Gastroesophageal sphincter (tissue), 4 donors: ENCODE measurements at places on chromosomes 16 and 17. TPM values are rescaled to one million over a fixed set of nuclear protein-coding genes. Genes with fewer than 3 reads are reported as not detected.

GRCh38 chr17:7915179-7915610, 894 bp downstream of the RNF227 start:
- ATAC-seq, result peak; percentile 48

DNA sequence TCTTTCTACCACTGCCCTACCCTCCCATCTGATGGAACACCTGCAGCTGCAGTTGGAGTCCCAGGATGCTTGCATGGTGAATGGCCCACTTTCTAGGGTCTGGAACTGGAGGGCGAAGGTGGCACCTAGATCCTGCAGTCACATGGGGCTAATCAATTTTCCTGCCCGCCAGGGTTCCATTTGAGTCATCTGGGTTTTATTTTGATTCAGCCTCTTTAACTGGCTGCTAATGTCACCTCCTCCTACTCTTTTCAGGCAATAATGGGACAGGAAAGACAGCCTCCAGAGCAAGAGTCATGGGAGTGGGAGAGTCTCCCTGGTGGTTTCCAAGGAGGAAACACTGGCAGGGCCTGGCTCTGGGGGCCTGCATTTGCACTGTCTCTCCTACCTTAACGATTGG, 3.8 kb upstream of the TBKBP1 start:
- ATAC-seq, result no peak

DNA sequence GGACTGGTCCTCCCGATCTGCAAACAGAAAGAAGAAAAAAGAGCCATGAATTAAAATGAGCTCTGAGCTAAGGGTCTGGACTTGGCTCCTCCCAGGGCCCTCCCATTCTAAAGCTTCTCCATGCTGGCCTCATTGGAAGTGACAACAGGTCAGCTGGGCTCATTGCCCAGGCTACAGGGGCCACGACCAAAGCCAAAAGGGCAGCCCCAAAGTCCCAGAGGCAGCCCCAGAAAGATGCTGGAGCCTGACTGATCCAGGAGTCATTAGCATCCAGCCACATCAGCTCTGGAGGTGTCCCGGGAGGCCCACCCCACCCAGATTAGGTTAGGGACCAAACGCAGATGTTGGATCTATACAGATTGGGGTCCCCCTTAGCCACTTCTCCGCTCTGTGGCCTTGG, 58.2 kb downstream of the MYH11 start:
- ATAC-seq, result no peak

GRCh38 chr17:64585146-64585545, 77.0 kb downstream of the SMURF2 start:
- ATAC-seq, result no peak

CHST5 gene
- not detected for total RNA-seq

DNA sequence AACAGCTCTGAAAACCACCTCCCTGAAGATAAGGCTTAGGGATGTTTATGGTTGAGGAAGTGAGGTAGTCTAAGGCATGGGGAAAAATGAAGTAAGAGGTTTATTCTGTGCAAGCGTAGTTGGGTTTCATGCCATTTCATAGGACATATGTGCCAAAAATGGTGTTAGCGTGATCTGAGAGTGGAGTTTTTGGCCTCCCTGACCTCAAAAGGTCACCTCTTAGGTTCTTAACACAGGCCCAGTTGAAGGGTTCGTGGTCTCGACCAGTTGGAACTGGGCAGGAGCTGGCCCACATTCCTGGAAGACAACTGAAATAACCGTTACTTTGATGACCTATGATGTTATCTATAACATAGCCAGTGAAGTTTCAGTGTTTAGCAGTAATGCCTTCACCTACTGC, 57.0 kb downstream of the MRTFB start:
- no peak for ATAC-seq

GUCY2D gene
- total RNA-seq, result not detected

DNA sequence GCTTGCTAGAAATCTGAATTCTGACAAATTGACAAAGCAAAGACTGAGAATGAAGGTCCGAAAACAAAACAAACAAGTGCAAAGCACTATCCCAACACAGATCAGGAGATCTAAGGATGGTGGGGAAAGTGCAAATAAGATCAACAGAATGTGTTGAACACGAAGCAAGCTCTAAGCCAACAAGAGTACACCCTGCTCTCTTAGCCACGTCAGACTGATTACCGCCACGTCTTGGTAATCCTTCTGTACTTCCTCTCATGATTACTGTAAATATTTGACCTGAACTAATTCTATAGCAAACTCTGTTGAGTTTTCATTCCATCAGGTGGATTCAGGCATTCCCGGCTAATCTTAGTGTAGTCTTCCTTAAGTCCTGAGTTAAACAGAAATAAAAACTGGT, 34.3 kb upstream of the ERCC4 start:
- no peak for ATAC-seq

GRCh38 chr17:57522042-57523005, 222.8 kb downstream of the CCDC182 start:
- no peak for ATAC-seq

GRCh38 chr16:32116080-32116479, 137.0 kb upstream of the TP53TG3D start:
- ATAC-seq, result no peak

TVP23C gene
- total RNA-seq, result 17.0 TPM

- no peak for ATAC-seq
Observed at GRCh38 chr16:84518804-84519341, 14.4 kb upstream of the MEAK7 start.

HSPB9 gene
- total RNA-seq, result not detected

FOXN1 gene
- total RNA-seq, result not detected

DNA sequence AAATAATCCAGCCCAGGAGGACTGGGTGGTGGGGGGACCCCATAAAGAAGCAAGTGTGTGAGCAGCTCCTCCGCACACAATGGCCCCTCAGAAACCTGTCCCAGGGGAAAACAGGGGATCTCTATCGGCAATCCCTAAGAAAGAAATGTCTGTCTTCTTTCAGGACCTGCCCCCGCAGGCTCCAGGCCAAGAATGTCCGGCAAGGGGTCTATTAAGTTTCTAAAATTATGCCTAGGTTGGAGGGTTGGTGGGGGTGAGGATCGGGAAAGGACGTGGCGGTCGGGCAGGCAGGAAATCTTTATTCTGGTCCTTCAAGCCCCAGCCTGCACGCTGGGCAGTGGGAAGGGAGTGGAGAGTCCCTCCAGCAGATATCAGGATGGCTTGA, 23.4 kb upstream of the LITAF start:
- ATAC-seq, result no peak

- no peak for ATAC-seq
Observed at GRCh38 chr17:31544186-31544585, 152.7 kb downstream of the RAB11FIP4 start.

EFCAB13 gene
- total RNA-seq, result 7.0 TPM
